ENCODE measurements at places on chromosomes 5 and 9. TPM values are rescaled to one million over a fixed set of nuclear protein-coding genes. Genes with fewer than 3 reads are reported as not detected.

The PCDHGB5 gene
- 9.3 TPM for total RNA-seq

The EGFL7 gene
- total RNA-seq = 8.1 TPM

The IL31RA gene
- total RNA-seq = not detected

The PCDHGB7 gene
- 38.6 TPM for total RNA-seq

The RASEF gene
- 0.25 TPM for total RNA-seq
